ENCODE measurements at places on chromosomes 12 and 14. TPM values are rescaled to one million over a fixed set of nuclear protein-coding genes. Genes with fewer than 3 reads are reported as not detected.

DNA sequence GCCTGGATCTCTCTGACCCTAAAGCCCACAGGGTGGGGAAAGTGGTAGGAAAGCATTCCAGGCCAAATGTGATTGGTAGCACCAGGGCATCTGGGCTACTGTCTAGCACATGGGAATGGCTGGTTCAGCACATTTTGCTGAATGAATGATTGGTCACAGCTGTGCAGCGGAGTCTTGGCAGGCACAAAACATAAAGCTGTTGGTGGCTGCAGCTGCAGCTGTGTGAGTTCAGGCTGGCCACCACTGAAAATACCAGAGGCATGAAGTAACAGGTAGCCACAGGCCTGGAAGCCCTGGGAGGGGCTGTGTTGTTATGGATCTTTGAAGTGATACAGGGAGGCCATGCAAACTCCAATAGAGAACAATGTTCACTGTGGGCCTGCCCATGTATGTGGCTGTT is 72.7 kb downstream of the MYRFL start:
- peak; percentile 77 for DNase-seq

AKAP3 gene
- total RNA-seq = 0.53 TPM

GRCh38 chr14:76958980-76959710 is 69.4 kb downstream of the IRF2BPL start:
- peak; percentile 93 for DNase-seq

GRCh38 chr14:54002653-54003052 is 46.0 kb upstream of the BMP4 start:
- no peak for DNase-seq

GRCh38 chr14:96624661-96625425 is 122.7 kb downstream of the PAPOLA start:
- no peak for DNase-seq

C1QL4 gene
- total RNA-seq = not detected

DNA sequence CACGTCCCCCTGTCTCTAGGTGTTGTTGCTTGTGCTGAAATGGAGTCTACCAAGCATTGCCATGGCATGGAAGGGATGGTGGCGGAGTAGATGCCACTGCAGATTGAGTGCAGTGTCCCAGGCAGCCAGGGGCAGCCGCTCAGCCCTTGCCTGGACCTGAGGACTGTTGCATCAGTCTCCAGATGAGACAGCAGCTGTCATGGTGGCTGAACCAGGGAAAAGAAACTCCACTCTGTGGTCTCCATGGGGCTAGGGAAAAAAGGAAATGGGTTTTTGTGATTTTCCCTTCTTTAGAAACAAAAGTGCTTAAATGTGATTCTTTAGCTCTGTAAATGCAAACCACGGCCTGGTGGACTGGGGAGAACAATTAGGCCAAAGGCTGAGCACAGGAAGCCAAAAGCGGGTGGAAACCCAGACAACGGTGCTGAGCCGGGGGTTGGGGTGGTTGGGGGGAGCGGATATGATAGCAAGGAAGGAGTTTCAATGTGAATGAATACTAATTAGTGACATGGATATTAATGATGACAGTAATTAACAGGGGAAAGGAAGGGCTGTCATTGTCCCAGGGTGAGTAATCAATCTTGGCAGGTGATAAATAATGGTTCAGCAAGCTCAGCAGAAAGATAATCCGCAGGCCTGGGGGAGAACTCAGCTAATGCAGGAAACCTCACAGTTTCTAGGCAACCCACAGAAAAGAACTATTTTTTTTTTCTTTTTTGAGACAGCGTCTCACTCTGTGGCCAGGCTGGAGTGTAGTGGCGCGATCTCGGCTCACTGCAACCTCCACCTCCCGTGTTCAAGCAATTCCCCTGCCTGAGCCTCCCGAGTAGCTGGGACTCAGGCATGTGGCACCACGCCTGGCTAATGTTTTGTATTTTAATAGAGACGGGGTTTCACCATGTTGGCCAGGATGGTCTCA is 442.6 kb downstream of the DPF3 start:
- no peak for DNase-seq

DNA sequence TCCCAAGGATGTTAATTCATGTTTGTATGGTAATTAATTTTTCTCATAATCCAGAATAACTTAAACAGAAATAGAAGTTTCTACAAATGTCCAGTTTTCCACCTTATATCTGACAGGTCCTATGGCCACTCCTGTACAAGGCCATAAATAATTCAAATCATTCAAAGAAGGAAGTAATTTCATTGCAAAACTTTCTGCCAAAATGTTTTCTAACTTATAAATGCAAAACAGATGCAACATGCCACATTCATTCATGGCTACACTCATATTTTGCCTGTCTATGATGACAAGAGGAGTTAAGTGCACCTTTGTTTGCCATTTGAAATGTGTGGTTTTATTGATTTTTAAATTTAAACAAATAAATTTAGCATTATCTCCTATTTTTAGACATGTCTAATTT is 34.4 kb downstream of the ITPR2 start:
- DNase-seq = no peak

GSC gene
- not detected for total RNA-seq

DNA sequence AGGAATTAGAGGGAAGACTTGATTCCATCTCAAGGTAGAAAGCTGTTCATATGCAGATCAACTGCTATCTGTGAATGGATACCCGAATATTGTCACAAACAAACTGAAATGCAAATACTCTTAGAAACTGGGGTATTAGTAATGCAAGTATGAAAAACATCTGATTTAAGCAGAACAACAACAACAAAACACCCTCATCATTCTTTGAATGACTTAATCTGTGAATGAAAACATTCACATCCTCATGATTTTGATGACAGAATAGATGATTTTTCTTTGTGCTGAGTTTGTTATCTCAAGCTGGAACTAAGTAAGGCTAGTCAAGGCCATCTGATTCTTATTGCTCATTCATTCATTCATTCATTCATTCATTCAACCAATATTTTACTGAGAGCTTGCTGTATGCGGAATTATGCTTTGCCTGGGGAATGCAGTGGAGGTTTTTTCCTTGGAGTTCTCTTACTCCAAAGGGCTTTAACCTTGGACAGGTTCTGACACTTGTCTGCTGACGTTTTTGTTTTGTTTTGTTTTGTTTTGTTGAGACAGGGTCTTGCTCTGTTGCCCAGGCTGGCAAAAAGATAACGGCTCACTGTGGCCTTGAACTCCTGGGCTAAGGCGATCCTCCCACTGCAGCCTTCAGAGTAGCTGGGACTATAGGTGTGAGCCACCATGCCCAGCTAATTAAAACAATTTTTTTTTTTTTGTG is 23.3 kb downstream of the OR10G3 start:
- DNase-seq = no peak

DNA sequence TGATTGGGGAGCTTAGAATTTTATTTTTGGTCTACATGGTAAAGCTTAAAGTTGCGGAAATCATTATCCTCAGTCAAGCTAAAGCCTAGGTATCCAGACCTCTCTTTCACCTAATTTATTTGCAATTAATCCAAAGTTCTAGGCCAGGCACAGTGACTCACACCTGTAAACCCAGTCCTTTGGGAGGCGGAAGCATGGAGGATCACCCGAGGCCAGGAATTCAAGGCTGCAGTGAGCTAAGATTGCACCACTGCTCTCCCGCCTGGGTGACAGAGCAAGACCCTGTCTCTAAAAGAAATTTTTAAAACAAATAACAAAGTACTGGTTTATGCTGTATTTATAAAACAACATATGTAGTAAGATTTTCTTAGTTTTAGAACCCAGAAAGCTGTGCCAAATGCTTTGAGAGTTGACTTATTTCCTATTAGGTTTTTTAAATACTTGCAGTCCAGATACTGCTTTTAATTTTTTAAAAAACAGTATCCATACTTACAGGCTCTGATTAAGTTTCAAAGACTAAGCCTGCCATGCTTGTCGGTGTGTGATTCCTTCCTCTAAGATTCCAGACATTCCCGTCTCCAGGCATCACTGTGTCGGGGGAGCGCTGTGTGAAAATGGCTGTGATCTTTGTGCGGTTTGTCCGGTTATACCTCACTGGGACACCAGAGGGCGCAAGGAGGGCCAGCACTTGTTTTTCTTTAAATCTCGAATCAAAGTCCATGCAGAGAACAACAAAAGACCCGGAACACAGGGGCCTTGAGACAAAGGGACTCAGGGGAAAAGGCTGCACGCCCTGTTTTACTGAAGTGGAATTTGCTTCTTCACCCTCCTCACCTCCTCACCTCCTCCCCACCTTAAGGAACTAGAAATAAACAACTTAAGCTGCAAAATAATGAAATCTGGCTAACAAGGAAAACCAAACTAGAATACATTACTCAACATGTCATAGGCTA is 24.6 kb upstream of the TMPO start:
- DNase-seq = peak; percentile 75

DNA sequence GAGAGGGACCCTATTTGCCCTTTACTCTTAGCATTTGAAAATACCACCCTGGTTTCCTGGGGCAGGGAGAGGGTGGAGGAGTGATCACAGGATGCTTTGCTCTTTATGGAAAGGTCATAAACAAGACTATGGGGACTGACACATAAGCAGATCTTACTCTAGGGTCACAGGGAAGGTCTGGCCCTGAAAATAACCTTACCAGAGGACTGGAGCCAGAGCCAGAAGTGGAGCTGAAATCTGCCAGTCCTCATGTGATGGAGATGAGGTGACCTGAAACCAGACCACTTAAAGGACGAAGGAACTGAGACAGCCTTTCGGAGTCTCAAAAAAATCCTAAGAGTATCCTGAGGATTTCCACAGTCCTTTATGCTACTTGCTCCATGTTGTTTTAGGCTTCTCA is 12.4 kb downstream of the PFKM start:
- no peak for DNase-seq

- DNase-seq = no peak
Measured at GRCh38 chr14:35281341-35281740, 10.8 kb upstream of the PSMA6 start.

DNA sequence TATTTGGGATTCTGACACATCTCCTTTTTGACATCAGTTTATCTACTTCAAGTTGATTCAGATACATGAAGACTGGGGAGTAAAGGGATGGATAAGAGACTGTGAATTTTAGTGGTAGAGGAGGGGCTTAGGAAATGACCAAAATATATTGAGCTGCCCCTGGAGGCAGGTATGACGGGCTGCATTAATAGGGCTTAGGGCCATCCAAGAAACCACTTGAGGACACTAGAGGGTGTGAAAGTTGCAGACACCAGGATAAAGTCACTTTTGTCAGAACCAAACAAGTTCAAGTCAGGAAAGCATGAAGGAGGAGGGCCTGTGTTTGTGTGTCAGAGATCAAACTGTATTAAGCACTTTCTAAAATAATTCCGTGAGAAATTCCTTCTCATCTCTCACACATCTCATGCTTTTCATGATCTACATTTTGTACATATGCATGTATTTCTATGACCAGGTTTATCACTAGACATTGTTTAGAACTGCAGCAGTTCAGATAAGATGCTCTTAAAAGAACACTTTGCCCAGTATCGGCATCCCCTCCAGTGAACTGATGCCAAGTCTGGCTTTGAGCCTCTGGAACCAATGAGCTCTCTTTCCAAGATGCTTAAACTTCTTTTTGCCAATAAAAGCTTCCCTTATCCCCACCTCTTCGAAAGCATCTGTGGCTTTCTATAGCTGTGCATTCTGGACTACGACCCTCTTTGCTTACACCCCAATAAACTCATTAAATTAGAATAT is 136.9 kb downstream of the SLC38A1 start:
- peak; percentile 18 for DNase-seq

Measured in bronchial epithelial cell (primary cell).